ENCODE measurements at places on chromosomes 11 and 22. TPM values are rescaled to one million over a fixed set of nuclear protein-coding genes. Genes with fewer than 3 reads are reported as not detected.

Gene ACR
- not detected for total RNA-seq

Gene KRTAP5-9
- not detected for total RNA-seq

Gene STK33
- total RNA-seq, result 36.1 TPM

Gene FOLR3
- total RNA-seq, result not detected

Gene TMEM223
- total RNA-seq, result 19.8 TPM

Gene SF1
- 215 TPM for total RNA-seq

Gene RFPL3
- total RNA-seq, result not detected

Gene MYBPC3
- total RNA-seq, result 0.11 TPM

Gene P2RX6
- 2.2 TPM for total RNA-seq

Gene SPDYC
- total RNA-seq, result not detected

Gene GPR83
- total RNA-seq, result 1.3 TPM

Gene TP53AIP1
- 0.82 TPM for total RNA-seq

Gene MMP20
- total RNA-seq, result 0.16 TPM

Gene ANKK1
- total RNA-seq, result 0.33 TPM

Gene SLC43A1
- total RNA-seq, result 11.8 TPM

Gene HSPA8
- total RNA-seq, result 1,560 TPM

Gene ADAMTS15
- total RNA-seq, result 24.5 TPM

Gene CRYAB
- total RNA-seq, result 492 TPM

Gene GNG3
- total RNA-seq, result 3.0 TPM
